ENCODE measurements at places on chromosomes 11 and 22.

DNA sequence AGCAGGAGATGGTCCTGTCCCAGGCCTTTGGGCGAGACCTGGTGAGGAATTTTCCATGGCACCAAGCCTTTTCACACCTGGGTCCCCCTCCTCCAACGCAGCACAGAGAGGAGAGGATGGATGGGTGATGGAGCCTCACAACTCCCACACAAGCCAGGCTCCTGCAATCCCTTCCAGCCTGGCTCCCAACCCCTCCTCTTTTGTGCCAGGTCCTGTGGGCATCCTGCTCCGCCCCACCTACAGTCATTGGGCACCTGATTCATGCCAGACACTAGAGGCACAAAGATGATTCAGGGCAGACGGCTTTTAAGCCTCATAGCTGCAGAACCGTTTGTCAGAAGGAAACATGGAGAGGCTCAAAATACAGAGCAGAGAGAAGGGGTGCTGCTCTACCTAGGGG is 16.1 kb upstream of the MYRF start:
- no peak for DNase-seq

GRCh38 chr11:24239930-24240329 is 256.9 kb upstream of the LUZP2 start:
- DNase-seq, result no peak

GRCh38 chr11:129610545-129610944 is 205.1 kb upstream of the TMEM45B start:
- no peak for DNase-seq

DNA sequence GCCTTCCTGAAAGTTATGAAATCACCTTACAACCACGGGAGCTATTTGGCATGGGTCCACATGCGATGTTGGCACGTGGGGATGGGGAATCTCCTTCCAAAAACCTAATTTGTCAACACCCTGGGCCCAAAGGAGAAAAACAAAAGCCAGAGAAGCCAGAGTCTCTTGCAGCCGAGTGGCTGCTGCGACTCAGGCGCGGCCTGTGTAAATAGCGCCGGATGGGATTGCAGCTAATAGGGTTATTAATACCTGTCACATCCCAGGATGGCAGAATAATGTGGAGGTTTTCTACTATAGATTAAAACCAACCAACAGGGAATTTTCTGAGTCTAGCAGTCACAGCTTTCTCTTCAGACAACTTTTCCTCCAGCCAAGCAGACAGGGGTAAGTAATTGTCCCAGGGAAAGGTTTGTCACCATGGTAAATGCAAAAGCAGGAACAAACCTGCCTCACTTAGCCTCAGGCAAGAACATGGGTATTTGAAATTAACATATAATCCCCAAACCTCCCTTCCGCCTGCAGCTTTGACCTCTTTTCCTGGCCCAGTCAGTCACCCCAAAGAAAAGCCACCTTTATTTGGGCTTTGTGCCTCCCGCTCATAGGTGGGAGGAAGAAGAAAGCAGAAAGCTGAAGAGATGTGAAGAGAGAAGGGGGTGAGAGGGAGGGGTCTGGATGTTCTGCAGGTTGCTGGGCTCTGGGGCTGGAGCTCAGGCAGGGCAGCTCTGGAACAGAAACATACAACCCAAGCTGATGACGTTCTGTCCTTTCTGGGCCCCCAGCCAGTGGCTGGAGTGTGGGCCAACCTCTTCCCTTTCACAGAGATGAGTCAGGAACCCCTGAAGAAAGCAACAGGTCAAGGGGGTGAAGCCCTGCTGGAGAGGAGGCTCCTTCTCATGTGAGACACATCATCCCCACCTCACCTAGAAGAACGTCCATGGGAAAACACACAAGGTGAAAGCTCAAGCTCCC is 376.5 kb downstream of the NXPE2 start:
- DNase-seq, result no peak

- no peak for DNase-seq
These were observed 78.6 kb upstream of the RTL6 start for GRCh38 chr22:44576311-44577260.

- DNase-seq, result no peak
These were observed 8.7 kb downstream of the SELENOM start for GRCh38 chr22:31098632-31099110.

- DNase-seq, result no peak
These were observed 17.8 kb downstream of the SCUBE2 start for GRCh38 chr11:9073466-9074225.

DNA sequence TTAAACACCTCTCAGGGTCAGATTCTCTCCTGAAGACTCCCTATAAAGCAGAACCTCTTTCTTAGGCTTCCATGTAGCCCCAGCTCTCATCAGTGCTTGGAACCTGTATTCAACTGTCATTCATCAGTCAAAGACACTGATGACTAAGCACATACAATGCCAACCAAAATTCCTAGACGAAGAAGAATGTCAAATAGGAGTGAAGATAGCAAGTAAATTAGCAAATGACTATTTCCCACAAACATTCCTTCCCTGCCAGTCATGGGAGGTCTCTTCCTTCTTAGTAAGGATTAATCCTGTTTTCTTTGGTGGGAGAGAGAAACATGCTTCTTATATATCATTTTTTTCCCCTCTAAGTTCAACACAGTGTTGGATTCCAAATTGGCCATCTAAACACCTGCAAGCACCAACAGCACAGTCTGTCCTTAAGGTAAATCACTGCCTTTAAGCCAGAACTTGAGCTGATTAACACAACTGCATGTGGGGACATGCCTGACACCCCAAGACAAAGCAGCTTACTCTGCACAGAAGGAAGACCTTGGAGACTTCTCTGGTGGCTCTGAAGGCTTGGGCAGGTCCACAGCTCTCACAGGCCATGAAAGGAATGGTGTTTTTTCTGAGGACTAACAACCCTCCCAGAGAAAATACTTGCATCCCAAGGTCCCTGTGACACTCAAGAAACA is 47.5 kb upstream of the ME3 start:
- DNase-seq, result no peak

- DNase-seq, result no peak
These were observed 101.2 kb downstream of the TRPC6 start for GRCh38 chr11:101482556-101483124.

- peak; percentile 25 for DNase-seq
These were observed 31.6 kb upstream of the JAM3 start for GRCh38 chr11:134037046-134037908.

GRCh38 chr22:48071828-48072227 is 1309.4 kb downstream of the TBC1D22A start:
- DNase-seq, result no peak

DNA sequence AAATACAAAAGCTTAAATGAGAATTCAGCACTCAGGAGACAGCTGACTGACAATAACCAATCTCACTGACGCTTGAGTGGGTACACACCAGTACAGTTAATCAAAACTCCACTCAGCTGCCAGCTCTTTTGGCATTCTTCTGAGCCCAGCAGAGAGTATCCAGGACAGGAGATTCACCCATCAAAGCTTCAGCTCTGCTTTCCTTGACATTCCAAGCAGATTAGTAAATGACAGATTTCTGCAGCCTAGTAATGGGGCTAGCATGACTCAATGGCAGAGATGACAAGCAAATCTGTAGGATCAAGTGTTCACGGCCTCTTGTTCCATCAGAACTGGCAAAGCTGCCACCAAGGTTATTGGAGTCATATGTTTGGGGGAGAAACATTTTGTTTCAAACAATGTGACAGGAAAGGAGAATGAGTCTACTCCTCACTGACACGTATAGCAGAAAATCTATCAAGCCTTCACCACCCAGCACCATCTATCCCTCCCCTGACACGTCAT is 420.0 kb downstream of the DYNC2H1 start:
- DNase-seq, result no peak
